Activated CD8-positive, alpha-beta memory T cell treated with anti-CD3 and anti-CD28 coated beads for 4 hours (primary cell): ENCODE measurements at places on chromosomes 3 and 15.

DNA sequence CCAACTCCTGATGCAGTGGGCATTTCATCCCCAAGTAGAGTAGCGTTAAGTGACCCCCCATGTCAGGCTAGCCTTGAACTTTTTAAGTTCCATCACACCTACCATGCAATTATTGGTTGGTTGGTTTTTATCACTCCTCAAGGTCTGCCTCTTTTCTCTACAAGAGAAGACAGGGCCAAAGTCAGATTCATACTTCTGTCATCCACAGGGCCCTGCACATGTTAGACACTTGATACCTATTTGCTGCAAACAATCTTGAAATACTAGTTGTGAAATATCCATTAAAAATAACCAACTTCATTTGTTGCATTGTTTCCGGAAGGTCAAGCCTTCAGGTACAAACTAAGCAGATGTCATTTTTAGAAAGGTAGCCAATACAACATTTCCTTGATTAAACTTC, 1.2 kb downstream of the CMSS1 start:
- no peak for DNase-seq

DNA sequence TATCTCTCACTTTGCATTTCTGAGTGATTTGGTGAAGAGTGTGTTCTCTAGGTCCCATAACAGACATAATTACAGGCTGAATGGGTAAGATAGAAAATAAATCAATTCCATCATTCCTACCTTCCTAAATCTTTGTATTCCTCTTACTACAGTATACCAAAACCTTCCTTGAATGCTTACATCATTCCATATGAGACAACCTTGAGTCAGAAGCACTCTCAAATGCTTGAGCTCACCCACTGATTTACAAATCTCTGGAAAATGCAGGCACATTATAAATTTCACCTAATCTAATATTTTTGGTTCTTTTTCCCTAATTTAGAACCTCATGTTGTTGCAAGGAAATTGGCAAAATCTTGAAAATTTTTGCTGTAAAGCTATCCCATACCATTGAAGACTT, 239.1 kb downstream of the CBLB start:
- DNase-seq: no peak

- no peak for DNase-seq
Observed at GRCh38 chr3:84442533-84442932, 516.3 kb upstream of the CADM2 start.

DNA sequence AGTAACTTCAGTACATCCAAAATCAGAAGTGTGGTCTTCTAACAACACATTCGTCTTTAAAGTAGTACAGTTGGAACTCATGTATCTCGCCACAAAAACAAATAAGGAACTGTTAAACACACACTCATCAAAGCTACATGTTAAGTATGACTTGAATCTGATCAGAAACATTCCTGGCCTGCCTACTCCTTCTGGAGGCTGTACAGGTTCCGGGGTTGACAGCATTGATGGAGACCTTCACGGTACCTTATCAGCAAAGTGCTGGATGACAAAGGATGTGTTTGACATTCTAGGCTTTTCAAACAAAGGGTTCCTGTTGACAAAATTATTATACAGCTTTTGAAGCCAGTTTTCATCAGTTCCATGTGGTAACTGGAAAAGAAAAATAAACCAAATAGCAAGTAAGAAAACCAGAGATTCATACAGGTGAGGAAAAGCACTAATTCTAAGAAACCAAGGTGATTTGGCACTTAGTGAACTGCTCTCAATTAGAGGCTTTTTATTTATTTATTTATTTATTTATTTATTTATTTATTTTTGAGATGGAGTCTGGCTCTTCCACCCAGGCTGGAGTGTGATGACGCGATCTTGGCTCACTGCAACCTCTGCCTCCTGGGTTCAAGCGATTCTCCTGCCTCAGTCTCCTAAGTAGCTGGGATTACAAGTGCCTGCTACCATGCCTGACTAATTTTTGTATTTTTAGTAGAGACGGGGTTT, 44.3 kb downstream of the MYO5C start:
- DNase-seq: no peak

DNA sequence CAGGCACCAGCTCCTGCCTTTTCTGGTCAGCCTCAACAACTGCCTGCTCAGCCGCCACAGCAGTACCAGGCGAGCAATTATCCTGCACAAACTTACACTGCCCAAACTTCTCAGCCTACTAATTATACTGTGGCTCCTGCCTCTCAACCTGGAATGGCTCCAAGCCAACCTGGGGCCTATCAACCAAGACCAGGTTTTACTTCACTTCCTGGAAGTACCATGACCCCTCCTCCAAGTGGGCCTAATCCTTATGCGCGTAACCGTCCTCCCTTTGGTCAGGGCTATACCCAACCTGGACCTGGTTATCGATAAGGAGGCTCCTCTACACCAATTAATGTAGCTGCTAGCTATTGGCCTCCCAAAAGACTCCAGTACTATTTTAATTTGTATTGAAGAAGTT, 38.9 kb downstream of the TFG start:
- DNase-seq: no peak

DNA sequence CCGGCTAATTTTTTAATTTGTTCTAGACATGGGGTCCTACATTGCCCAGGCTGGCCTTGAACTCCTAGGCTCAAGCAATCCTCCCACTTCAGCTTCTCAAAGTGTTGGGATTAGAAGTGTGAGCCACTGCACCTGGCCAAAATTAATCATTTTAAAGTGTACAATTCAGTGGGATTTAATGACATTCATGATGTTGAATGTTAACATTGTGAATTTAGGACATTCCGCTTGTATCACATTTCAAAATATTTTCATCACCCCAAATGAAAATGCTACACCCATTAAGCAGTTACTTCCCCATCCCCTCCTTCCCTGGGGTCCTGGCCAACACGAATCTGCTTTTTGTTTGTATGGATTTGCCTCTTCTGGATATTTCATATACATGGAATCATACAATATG, 62.1 kb upstream of the CGNL1 start:
- DNase-seq: no peak
